Stimulated activated CD4-positive, alpha-beta T cell treated with anti-CD3 and anti-CD28 coated beads, Interleukin-12 subunit alpha, Interleukin-12 subunit beta, amount 100 ng/mL, for 24 hours (primary cell): ENCODE measurements at places on chromosomes 1 and 21.

DNA sequence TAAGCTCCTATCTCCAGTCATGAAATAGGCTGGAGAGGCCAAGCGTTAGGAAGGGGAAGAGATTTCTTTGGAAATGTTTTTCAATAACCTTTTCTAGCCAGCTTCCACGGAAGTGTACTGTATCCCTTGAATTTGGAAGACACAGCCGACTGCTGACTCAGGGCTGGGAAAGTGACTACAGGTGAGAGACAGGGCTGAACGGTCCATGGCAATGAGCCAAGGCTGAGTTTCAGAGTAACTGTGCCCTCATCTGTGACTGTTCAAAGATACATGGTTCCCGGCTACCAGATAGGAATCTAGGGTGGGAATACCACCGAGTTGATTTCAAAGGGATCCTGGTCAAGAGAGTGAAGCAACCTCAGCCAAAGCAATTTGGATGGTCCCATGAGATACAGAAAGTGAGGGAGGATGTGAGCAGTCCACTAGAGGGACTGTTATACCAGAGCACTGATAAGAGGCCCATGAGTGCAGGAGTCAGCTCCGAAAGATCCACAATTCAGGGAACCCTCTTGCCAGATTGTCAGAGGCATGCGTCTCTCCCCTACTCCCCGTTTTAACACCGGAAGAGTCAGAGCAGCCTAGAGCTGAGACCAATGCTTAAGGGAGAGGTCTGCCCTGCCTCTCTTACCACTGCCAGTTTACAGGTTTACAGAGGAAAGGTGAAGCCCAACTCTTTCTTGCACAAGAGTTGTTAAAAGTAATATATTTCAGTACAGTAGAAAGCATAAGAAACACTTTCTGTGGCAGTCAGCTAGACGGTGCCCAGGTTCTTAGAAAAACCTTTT is 3.2 kb upstream of the KRTAP19-8 start:
- no peak for DNase-seq

GRCh38 chr1:208030288-208031091 is 119.6 kb upstream of the CD34 start:
- no peak for DNase-seq

- no peak for DNase-seq
Measured at GRCh38 chr1:66368261-66368660, 165.7 kb upstream of the SGIP1 start.

- DNase-seq: no peak
Measured at GRCh38 chr1:177660188-177660587, 309.7 kb downstream of the SEC16B start.

DNA sequence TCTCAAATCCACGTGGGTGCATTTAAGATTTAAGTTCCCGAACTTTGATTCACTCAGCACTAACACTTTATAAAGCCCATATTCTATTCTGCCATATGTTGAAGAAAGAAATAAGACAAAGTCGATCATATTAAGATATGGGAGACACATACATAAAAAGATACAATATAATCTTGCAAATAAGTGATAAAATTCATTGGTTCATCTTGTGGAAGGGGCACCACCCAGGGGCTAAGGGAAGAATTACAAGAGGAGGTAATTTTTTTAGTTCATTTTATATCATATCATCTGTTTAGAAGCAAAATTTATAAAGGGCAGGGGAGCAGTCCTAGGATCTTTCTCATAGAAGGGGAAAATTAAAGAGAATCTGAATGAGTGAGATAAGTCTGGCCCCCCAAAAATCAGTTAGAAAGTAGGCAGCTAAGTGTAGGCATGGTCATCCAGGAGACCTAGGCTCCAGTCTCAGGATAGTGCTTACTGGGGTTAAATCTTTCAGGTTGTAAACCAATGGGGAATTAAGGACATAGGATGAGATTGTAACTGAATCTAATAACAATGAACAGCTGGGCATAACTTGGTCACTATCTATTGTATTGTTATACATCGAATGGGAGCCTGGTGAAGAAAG is 124.2 kb upstream of the L1TD1 start:
- DNase-seq: no peak

- no peak for DNase-seq
Measured at GRCh38 chr21:39001341-39001740, 181.9 kb downstream of the PSMG1 start.

DNA sequence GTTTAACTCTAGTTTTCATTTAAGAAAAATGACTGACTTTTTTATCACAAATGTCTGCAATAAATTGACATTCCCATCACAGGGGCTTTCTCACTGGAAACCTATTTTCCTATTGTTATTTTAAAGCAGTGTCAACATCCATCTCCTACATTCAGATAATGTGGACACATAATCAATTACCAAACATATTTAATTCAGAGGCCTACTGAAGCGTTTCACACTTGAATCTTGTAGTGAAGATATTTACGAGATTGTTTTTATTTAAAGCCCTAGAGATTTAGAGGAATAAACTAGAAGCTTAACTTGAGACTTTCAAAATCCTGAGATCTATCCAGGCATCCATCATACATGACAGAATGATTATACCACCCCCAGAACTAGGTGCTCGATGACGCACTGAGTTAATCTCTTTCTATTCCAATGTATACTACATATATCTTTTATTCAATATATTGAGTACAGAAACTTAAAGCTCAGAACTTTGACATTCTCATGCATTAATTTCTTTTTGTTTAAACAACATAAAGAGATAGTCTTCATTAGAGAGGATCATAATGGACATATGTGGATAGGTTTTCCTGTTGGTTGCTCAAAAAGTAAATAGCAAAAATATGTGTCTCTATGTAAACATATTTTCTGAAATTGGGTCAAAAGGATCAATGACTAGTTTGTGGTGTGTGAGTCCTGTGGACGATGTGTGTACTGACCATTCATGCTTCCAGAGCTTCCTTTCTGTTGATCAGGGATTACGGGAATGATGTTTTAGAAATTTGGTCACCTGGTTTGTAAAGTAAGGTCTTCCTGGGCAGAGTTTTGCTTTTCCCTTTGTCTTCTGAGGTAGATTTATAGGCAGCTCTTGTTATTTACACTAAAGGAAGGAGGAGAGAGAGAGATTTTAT is 171.5 kb upstream of the HMCN1 start:
- DNase-seq: no peak

DNA sequence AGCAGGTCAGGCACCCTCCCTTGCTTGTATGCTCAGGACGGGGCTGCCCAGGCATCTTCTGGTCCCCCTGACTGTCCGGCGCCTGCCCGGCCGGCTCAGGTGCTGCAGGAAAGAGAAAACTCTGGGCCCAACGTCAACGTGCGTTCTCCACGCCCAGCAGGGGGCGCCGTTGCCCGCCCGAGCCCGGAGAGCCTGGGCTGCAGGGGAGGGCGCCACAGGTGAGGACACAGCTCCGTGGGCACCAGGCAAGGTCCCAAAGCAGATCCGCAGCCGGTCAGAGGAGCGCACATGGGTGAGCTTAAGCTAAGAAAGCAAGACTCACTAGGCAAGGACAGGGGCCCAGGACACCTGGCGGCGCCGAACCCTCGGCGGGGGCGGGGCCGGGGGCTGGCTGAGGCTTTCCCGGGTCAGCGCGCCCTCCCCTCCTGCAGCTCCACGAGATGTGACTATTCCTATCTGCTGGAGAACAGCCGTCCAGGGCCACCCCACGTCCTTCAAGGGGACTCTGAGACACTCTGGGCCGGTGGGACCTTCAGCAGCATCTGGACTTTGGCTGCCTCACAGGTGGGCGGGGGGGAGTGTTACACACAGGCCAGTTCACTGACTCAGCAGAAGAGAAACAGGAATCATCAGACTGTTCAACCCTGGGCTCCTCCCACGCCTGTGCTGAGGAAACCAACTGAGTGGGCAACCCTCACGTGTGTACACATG is 29.3 kb downstream of the KRTAP10-1 start:
- DNase-seq: peak; percentile 67

GRCh38 chr1:227953022-227953412 is 5.3 kb upstream of the WNT9A start:
- DNase-seq: no peak
